T1000 (cell line): ENCODE measurements at places on chromosomes 13 and 19.
A peak's percentile ranks its signal among the peaks of the same experiment; 100 is the strongest.

- no peak for DNase-seq
These were observed 32.1 kb downstream of the TSHZ3 start for GRCh38 chr19:31317093-31317492.

DNA sequence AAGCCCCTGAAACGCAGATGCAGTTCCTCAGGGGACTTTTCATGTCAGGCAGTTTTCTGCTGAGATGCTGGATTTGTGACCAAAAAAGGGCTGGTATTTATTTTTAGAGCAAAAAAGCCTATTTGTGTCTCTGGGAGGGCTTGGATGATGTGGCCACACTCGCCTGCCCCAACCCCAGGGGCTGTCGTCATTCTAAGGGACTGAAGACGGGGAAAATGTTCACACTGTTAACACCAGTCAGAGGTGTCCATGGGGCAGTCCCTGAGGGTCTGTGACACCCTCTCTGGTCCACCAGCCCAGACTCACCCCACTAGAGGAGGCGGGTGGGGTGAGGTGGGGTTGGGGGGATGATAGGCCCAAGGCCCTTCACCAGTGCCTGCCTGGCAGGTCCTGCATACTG, 15.9 kb upstream of the EPHX3 start:
- DNase-seq, result no peak

GRCh38 chr13:75326173-75327134, 155.5 kb downstream of the TBC1D4 start:
- no peak for DNase-seq

- no peak for DNase-seq
These were observed 1606.3 kb upstream of the MIR17HG start for GRCh38 chr13:89740994-89741685.

DNA sequence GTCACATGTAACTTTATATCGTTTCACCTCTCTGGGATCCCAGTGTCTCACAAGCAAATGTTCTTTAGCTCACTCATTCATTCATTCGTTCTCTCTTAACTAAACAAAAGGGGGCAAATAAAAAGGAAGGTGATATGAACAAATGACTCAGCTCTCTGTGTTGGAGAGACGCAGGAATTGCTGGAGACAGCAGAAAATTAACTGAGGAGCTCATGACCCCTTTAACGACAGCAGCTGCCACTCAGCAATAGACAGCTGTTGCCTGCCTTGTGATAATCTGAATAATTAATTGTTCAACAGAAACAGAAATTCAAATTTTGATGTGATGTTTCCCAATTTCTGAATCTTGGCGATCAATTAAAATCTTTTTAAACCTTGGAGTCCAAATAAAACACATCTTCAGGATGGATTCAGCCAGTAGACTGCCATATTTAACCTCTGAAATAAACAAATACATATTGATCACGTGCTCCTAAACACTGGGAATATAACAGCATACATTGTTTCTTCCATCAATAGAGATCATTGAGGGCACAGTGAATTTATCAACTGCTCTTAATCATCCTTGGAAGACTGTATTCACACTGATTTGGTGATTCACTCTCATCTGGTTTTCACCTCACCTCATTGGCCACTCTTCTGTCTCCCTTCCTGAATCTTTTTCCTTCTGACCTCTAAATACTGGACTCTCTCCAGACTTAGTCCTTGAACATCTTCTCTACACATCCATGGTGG, 63.3 kb downstream of the MBNL2 start:
- no peak for DNase-seq

DNA sequence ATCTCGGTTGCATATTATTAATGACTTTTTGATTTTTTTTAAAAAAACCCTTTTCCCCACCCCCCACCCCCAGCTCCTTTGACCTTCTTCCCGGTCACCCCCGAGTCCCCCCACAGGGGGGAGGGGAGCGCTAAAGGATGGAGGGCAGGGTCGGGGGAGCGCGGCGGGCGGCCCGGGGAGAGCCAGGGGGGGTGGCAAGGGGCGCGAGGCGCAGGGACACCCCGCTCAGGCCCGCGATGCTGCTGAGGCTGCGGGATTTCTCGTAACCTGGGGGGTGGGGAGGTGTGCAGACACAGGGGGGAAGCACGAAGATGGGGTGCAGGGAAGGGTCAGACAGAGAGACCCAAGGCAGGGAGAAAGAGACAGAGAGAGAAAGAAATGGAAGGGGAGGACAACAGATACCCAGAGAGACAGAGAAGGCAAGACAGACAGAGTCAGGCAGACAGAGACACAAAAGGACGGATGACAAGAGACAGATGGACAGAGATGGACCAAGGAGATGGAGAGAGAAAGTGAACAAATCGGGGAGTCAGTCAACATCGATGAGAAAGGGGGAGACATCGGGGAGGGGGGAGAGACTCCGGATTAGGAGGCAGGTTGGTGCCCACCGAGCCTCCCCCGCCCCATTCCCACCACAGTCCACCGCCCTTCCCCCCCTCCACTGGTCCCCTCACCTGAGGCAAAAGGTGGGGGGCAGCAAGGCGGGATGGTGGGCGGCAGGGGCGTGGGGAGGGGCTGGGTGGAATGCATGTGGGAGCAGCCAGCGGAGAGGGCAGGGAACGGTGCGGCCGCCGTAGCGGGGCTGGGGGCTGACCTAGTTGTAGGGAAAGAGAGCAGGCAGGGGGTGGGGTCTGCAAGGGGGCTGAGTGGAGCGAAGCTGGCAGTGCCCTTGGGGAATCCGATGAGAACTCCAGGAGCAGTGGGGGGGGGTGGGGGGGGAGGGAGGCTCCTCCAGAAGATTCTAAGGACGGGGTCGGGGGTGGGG, 14.2 kb downstream of the KCNC3 start:
- no peak for DNase-seq

- DNase-seq, result no peak
These were observed 25.4 kb downstream of the ATP11A start for GRCh38 chr13:112715210-112715609.

DNA sequence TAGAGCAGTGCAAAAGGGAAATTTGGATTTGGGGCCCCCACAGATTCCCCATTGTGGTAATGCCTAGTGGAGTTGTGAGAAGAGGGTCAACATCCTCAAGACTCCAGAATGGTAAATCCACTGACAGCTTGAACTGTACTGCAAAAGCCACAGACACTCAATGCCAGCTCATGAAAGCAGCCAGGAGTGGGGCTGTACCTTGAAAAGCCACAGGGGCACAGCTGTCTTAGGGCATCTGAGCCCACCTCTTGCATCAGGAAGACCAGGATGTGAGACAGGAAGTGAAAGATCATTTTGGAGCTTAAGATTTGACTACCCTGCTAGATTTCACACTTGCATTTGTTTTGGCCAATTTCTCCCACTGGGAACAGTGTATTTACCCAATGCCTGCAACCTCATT, 1548.9 kb upstream of the PCDH20 start:
- DNase-seq, result no peak

DNA sequence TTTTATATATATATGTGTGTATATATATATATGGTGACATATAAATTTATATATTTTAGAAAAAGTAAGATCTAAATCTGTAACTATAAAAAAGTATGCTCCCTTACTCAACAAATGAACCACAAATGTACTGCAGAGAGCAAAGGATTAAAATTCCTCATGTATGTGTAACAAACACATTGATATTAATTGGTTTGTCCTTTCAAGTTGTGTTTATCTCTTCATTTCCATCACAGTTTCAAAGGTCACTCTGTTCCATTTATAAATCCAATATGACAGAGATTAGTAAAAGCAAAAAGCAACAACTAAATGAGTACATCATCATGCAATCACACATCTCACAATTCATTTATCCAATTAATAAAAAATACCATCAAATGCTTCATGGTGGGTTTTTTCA, 247.9 kb downstream of the DACH1 start:
- DNase-seq, result no peak

DNA sequence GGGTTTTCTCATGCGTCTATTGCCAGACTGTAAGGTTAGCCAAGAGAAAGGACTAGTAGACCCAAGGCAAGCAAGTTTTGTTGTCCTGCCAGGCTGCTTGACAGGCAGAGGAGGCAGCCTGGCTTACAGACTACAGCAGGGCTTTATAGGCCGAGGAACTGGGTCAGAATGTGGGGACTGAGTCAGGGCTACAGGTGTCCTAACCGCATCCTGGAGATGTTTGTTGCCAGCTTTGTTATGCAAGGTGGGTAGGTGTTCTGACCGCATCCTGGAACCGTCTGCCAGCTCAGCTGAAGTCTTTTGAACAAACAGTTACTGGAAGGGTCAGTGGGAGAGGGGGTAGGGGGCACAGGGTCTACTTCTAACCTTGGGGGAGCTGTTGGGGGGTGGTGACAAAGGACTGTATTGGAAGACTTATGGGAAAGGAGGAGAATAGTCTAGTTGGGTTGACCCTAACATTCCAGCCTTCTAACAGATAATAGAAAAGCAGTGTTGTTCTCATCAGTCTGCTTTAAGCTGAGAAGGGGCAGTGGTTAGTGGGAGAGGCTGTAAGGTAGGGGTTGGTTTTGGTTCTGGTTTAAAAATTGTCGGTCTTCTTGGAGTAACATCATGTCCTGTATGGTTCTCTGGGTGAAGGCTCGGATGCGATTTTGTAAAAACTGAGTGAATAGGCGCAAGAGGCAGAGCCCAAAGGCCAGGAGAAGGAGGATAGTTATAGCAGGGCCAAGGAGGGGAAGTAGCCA, 913.8 kb upstream of the SLITRK5 start:
- no peak for DNase-seq

GRCh38 chr19:15393963-15394362, 14.4 kb upstream of the AKAP8 start:
- no peak for DNase-seq

- no peak for DNase-seq
These were observed 23.1 kb upstream of the SPRY2 start for GRCh38 chr13:80363890-80364503.

DNA sequence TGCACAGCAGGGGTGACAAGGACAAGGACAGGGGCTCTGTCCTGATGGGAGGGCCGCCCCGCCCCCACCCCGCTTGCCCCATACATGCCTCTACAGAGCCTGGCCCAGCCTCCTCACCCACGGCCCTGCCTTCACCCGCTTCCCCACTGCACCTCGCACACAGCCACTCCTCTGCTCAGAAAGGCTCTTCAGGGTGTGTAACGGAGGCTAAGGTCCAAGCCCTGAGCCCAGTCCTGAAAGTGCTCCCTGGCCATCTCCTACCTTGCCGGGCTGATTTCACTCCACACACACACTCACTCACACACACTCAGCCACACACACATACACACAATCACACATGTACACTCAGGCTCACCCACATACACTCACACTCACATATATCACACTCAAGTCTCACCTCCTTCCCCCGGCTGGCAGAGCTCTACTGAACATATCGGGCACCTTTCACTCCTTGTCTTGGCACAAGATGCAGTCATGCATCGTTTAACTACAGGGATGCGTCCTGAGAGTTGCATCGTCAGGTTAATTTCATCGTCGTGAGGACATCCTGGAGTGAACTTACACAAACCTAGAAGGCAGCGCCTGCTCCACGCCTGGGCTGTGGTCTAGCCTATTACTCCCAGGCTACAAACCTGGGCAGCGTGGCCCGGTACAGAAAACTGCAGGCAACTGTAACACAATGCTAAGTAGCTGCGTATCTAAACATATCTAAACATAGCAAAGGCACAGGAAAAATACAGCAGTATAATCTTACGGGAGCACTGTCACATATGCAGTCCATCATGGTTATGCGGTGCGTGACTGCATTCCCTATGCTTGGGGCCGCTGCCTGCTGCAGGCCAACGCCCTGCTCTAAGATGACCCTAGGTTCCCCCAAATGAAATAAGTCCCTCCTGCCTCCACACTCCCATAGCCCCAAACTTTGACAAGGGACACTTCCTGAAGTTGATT, 13.1 kb downstream of the EPS15L1 start:
- no peak for DNase-seq

DNA sequence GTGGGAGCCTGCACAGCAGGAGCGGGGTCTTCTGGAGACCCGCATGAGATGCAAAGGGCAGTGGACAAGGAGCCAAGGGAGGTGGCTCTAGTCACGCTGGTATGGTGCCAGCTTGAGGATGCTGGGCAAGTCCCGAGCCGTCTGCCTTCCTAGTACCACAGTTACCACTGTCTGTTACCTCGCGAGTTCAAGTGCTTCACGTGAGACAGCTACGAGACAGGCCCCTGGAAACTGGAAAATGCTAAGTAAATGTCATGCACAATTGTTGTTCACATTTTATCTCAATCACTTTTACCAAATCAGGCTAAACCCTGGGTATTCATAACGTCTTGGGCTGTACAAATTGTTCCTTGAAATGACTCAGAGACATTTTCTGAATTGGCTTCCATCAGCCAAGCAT, 155.7 kb downstream of the TNFRSF19 start:
- DNase-seq, result no peak

- DNase-seq, result no peak
These were observed 1.4 kb downstream of the ELAVL1 start for GRCh38 chr19:8004001-8004400.

- no peak for DNase-seq
These were observed 46.9 kb upstream of the SOX21 start for GRCh38 chr13:94759120-94759728.

GRCh38 chr19:35260694-35261304, 8.0 kb upstream of the USF2 start:
- no peak for DNase-seq

DNA sequence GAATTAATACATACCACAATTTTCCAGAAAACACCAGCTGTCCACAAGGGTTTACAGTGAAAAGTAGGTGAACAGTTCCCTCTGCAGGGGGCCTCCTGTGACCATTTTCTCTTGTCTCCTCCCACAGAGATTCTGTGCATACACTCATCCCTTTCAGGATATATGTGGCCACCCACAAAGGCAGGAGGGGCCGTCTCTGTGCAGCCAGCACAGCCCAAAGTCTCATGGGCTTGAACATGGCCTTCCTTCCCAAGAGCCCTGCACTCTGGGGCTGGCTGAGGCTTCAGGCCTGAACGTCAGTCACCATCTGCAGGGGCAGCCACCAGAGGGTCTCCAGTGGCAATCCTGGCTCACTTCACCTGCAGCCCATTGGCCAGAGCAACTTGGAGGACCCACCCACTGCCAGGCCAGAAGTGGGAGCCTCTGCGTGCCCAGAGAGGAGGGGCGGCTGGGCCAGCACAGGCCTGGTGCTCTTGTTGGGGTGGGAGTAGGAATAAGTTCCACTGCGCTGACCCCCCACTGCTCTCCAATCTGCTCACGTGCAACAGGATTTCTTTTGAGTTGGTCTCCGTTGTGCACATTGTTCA, 25.1 kb downstream of the TMEM161A start:
- DNase-seq, result peak; percentile 26

DNA sequence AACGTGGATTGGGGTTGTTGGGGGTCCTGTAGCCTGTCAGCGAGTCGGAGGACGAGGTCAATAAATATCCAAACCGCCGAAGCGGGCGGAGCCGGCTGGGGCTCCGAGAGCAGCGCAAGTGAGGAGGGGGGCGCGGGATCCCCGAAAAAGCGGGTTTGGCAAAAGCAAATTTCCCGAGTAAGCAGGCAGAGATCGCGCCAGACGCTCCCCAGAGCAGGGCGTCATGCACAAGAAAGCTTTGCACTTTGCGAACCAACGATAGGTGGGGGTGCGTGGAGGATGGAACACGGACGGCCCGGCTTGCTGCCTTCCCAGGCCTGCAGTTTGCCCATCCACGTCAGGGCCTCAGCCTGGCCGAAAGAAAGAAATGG, 754 bp upstream of the SIX5 start:
- DNase-seq, result no peak

GRCh38 chr13:73081256-73081915, 22.6 kb downstream of the KLF5 start:
- DNase-seq, result no peak
